ENCODE measurements at places on chromosomes 3 and 15. TPM values are rescaled to one million over a fixed set of nuclear protein-coding genes. Genes with fewer than 3 reads are reported as not detected.

DNA sequence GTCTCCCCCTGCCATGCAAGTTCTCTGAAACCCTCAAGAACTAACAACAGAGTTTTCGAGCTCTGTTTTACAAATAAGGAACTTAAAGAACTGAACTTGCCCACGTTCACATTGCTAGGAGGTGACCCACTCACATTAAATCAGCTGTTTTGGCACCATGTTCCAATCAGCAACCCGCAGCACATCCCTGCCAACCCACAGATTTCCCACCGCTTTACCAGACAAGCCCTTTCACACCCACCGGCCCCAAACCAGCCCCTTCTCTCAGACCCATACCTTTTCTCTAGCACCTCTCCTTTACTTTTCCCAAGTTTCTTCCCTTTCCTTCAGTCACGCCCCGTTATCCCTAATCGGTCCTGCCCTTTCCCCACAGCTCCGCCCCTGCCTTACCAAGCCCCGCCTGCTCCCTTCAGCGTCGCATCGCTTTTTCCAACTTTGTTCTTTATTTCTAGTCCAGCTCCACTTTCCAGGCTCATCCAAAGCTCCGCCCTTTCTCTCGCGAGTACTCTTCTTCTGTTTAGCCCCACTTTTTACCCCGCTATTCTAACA is 804 bp upstream of the BRPF1 start:
- no peak for DNase-seq

DNA sequence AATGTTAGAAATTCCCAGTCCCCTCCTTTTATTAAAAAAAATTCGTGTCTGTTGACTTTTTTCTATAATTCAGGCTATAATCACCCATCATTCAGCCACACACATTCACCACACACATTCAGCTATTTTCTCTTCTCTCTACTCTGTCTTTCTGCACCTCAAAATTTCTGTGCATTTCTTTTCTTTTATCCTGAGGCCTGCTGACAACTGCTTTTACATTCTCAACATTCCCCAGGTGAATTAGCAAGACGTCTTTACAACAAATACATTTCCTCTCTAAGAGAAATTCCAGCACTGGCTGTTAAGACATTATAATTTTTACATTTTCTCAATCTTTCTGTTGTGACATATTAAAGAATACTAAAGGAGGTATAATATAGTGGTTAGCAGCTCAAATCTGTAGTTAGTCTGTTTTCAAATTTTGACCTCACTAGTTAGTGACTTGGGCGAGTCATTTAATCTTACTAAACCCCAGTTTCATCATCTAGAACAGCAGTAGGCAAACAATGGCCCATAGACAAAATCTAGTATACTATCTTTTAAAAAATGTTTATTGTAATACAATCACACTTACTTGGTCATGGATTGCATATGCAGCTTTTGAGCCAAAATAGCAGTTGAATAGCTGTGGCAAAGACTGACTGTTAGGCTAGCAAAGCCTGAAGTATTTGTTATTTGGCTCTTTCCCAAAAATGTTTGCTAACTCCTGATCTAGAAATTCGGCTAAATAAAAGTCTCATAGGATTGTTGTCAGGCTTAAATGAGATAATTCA is 350.7 kb downstream of the NSUN3 start:
- DNase-seq, result peak; percentile 65

DNA sequence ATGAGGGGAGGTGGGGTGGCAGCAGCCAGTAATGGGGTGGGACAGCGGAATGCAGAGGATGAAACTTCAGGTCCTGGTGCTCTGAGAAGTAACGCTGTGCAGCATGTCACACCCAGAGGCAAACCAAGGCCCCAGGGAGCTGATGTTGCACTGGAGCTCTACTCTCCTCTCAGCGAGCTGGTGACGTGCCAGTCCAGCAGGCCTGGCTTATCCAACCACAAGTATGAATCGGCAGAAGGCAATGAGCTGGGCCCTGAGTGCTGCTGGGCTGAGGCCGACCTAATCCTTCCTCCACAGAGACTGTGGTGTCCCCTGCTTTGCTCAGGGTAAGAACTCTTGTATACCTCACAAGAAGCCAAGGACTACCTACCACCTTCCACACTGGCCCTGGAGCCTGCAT is 30.5 kb downstream of the CD86 start:
- DNase-seq, result peak; percentile 5

- DNase-seq, result no peak
Measured at GRCh38 chr3:94127115-94127514, 64.3 kb downstream of the NSUN3 start.

GRCh38 chr3:164488893-164489292 is 589.4 kb downstream of the SI start:
- no peak for DNase-seq

- DNase-seq, result no peak
Measured at GRCh38 chr3:194397757-194398312, 1.2 kb downstream of the GP5 start.

DNA sequence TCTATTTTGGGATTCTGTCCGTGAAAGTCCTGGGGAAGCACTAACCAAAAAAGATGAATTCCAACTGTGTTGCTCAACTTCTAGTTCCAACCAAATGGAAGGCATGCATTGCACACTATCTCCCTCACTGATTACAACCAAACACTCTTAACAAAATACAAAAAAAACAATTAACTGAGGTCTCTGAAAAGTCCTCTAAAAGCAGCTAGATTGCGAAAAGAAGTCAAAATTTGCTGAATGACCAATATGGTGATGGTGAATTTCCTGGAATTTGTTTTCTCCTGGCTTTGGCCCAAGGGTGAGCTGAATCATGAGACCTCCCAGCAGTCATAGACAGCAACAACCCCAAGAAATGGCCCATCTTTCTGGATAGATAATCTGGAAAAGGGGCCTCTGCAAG is 28.3 kb downstream of the CYP19A1 start:
- no peak for DNase-seq

- DNase-seq, result no peak
Measured at GRCh38 chr15:93294896-93295295, 205.9 kb upstream of the RGMA start.

DNA sequence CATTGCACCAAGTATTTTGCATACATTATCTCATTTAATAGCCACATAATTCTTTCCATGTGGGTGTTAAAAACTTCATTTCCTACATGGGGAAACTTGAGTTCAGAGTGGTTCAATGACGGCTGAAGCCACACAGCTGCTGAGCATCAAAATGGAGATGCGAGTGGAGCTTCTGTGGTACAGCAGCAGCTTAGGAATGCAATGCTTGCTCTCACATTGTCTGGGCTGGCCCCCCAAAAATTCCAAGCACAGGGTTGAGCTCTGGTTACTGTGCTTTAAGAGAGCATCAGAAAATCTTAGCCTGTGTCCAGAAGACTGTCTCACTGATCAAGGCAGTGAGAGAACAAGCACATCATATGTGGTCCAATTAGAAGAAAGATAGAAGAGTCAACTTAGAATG is 57.4 kb upstream of the GADL1 start:
- DNase-seq, result no peak

DNA sequence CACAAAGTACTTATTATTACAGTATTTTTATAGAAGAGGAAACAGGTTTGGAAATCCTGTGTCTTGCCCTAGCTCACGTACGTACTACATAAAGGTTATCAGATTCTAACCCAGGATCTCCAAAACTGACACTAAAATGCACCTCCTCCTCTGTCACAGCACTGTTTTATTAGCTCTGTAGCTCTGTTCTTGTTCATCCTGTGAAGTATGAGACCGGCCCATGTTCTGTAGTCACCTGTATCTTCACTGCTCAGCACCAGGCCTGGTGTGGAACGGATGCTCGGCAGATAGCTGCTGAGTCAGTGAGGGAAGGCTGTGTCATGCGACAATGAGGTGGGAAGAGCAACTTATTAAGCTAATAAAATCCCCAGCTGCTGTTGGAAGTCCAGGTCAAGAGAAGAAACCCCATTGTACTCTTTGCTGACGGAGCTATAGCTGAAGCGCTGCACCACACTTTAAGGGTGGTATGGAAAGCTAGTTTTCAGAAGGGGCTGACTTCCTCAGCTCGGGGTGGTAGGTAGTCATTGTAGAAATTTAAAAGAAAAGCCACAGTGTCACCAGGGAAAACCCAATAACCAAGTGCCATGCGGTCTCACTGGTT is 22.8 kb downstream of the BCL2A1 start:
- no peak for DNase-seq

DNA sequence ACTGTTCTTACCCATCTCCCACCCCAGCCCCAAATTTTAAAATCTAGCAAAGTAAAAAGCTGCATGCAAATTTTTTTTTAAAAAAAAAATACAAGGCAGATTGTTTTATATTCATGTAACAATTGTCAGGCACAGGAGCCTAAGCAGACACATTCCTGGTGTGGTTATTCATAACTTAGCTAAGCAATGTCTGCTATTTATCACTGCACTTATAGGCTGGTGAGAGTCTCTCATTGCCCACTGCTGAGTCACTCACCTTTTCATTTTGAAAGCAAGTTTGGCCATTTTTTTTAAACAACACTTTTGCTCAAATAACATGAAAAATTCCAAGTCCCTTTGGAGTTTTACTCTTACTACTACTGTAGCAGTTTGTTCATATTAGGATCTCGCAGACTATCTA is 413.9 kb downstream of the RBMS3 start:
- peak; percentile 93 for DNase-seq

GRCh38 chr3:29693863-29694262 is 413.0 kb downstream of the RBMS3 start:
- DNase-seq, result peak; percentile 67

DNA sequence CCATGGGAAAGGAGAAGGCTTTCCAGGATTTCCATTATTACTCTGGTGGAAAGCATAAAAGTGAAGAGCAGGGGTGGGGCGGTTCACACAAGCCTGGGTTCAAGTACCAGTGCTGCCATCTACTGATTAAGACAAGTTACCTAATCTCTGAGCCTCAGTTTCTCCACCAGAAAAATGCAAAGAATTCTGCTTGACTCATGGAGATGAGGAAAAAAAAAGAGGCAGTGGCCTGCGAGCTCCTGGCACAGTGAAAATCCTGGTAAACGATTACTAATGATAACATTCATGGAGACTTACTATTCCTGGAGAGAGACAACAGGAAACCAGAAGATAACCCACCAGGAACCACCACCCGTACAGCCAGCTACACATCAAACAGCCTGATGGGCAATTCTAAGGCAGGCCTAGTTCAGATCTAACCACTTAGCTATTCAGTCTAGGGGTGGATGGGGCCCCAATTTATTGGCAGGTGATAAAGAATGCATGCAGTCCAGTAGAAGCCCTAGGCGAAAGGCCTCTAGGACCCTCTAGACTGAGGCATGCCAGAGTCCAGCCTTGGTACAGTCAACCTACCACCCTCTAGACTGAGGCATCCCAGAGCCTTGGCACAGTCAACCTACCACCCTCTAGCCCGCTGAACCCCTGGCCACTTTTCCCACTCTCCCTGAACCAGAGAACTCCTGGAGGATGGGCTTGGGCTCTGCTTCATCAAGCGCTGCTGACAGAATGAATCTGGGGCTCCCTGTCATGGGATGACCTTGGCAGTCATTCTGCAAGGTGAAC is 2.5 kb downstream of the AMOTL2 start:
- DNase-seq, result peak; percentile 52

DNA sequence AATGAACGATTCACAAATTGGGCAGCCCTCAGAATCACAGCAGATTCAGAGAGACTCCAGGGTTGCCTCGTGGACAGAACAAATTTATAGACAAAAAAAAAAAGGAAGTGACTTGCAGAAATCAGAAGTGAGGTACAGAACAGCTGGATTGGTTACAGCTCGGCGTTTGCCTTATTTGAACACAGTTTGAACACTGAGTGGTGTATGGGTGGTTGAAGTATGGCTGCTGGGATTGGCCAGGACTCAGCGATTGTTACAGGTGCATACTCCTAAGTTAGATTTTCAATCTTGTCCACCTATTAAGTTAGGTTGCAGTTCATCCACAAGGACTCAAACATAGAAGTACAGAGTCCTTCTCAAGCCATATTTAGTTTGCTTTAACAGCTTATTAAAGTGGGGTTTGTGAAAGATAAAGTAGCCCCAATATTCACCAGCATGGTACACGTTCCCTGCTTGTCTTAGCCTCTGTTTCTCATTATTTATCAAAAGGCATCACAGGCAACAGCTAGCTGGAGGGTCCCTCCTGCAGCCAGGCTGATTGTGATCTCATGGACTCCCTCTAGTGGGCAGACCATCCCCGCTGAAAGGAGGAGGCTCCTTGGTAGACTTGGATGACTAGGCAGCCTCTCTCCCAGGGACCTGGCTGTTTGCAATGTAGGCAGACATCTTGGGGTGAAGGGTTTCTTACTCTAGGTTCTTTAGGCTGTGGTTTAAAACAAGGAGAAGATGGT is 17.6 kb upstream of the ALDH1L1 start:
- peak; percentile 59 for DNase-seq

DNA sequence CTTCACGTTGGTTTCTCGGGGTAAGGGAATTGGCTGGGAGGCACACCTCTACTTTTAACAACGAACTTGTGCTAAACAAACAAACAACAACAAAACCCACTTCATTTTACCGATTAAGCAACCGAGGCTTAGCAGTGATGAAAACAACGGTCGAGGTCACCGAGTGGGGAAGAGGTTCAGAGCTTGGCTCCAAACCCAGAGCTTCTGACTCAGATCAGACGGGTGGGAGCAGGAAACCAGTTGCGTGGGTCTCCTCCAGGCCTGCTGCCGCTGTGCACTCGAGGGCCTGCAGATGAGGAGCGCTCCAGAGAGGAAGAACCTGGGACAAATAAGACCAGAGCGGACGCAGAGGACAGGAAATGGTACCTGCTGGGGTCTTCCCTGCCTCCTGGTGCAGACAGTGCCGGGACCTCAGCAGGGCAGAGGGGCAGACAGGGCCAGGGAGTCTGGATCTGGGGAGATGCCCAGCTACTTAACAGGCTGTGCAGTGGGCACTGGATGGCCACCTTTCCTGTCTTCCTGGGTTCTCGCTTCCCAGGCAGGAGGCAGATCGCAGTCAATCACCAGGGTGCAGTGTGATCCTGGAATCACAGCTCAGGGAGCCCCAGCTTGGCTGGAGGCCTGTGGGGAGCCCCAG is 99.0 kb upstream of the MEF2A start:
- no peak for DNase-seq

DNA sequence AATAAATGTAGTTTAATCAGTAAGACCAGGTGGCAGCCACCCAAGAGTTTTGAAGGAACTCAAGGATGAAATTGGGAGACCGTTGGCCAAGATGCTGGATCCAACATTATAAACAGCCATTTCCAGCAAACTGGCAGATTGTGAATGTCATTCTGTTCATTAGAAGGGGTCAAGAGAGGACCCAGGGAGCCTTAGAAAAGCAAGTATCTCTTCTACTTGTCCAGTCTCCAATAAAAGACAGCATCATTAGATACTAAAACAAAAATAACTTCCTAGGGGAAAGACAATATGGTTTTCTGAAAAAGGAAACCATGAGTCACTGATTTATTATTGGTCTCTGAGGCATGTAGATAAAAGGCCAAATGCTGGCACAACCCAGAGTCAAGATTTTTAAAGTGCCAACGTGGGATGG is 67.9 kb downstream of the GADL1 start:
- no peak for DNase-seq

CCK gene
- total RNA-seq, result not detected

GP5 gene
- 0.07 TPM for total RNA-seq

GPX1 gene
- 404 TPM for total RNA-seq

STX19 gene
- total RNA-seq, result not detected

DTWD1 gene
- total RNA-seq, result 47.8 TPM

TRH gene
- total RNA-seq, result not detected

RNF168 gene
- total RNA-seq, result 15.6 TPM
